Fibroblast of the aortic adventitia (primary cell): ENCODE measurements at places on chromosomes 7 and 10. TPM values are rescaled to one million over a fixed set of nuclear protein-coding genes. Genes with fewer than 3 reads are reported as not detected.
A peak's percentile ranks its signal among the peaks of the same experiment; 100 is the strongest.

- no peak for DNase-seq
Measured at GRCh38 chr10:9957351-9957750, 1060.3 kb upstream of the CELF2 start.

Gene RHOBTB1
- total RNA-seq: 15.8 and 27.0 TPM in 2 replicates

- DNase-seq: no peak
Measured at GRCh38 chr7:128814499-128814898, 15.7 kb upstream of the FLNC start.

GRCh38 chr10:42836096-42836495, 53.5 kb downstream of the BMS1 start:
- no peak for DNase-seq

- DNase-seq: no peak
Measured at GRCh38 chr10:70893227-70894006, 5.1 kb upstream of the PCBD1 start.

- DNase-seq: no peak
Measured at GRCh38 chr10:128881086-128881485, 586.0 kb upstream of the MGMT start.

DNA sequence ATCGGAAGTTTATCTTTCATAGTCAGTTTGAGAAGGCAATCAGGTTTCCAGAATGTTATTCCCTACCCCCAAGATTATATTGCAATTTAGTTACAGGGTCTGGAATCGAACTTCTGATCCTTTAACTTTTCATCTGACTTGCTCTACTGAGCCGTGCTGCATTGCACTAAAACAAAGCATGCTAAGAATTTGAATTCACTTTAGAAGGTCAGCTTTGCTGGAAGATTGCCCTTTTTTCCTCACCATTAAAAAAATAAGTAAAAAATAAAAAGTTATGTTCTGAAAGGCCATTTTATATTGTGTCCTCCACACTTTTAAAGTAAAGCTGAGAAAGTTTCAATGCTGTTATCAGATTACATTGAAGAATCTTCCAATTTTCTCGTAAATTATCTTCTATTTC, 388.8 kb upstream of the PHF14 start:
- DNase-seq: no peak

DNA sequence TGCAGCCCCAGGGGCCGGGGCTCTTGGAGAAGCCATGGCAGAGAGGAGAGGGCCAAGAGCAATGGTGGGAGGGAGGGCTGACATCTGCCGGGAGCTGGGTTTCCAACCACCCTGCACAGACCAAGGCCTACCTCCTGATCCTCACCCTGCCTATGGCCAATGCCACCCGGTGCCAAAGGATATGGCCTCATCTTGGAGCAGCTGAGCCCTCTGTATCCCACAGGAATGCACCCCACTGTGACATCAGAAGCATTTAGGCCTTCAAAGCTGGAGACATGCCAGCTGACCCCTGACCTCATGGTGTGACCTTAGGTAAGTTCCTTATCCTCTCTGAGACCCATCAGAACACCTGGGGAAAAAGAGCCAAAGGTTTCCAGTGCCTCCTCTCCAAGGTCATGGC, 113.6 kb upstream of the ZMIZ1 start:
- no peak for DNase-seq

- DNase-seq: no peak
Measured at GRCh38 chr7:37549076-37549931, 100.6 kb upstream of the ELMO1 start.

DNA sequence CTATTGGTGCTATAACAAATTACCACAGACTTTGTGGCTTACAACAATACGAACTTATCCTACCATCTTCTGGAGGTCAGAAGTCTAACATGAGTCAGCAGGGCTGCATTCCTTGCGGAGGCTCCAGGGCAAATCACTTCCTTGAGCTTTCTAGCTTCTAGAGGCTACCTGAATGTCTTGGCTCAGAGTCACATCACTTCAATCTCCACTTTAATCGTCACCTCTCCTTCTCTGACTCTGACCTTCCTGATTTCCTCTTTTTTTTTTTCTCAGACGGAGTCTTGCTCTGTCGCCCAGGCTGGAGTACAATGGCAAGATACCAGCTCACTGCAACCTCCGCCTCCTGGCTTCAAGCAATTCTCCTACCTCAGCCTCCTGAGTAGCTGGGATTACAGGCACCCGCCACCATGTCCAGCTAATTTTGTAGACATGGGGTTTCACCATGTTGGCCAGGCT, 44.6 kb upstream of the ANAPC16 start:
- peak; percentile 77 for DNase-seq

GRCh38 chr7:146937836-146938235, 821.2 kb downstream of the CNTNAP2 start:
- no peak for DNase-seq

DNA sequence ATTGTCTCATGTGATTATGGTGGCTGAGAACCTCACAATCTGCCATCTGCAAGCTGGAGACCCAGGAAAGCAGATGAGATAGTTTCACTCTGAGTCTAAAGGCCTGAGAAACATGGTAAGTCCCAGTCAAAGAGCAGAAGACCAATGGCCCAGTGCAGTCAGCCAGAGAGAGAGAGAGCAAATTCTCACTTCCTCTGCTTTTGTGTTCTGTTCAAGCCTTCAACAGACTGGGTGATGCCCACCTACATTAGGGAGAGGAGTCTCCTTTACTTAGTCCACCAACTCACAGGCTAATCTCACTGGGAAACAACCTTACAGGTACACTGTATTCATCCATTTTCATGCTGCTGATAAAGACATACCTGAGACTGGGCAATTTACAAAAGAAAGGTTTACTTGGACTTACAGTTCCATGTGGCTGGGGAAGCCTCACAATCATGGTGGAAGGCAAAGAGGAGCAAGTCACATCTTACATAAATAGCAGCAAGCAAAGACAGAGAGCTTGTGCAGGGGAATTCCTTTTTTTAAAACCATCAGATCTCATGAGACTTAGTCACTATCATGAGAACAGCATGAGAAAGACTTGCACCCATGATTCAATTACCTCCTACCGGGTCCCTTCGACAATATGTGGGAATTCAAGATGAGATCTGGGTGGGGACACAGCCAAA, 4.7 kb upstream of the FRMPD2 start:
- DNase-seq: no peak

DNA sequence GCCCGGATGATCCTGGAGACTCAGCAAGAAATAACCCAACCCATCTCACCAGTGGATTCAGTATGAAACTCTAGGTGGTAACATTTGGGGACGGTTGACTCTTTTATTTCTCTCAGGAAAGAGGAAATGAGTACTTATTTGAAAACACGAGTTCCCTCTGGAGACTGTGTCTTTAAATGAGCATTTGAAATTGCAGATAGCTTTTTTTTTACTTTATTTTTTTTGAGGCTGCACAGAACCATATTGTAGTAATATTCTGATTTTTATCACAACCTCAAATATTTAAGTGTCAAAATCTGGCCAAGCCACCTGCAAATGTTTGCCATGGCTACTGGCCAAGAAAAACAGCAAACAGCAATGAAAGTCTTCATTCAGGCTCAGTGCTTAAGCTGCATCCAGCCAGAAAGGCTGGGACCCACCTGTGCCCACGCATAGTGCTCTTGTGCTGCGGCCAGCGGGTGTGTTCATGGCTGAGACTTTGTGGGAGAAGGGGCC, 160.8 kb downstream of the CREB5 start:
- peak; percentile 62 for DNase-seq

DNA sequence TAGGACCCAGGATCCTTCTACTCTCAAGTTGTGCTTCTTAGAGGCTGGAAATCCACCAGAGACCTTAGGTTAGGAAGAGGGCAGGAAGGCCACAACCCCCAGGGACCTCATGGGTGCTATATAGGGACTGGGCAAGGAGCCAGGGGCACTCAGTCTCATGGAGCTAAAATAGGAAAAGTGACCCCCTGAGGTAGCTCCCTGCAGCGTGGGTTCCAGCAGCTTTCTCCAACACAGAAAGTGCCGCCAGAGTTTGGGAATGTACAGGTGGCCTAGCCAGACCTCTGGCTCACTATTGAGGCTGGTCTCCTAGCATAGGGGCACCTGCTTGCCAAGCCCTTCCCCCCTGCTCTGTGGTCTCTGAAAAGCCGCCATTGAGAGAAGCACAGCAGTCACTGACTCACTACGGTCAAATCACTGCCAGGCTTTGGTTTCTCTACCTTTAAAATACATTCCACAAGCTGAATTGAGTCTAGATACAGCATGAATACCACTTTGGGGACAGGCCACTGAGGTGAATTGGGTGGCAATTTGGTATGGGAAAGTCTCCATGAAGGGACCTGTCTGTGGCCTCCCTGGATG, 333.2 kb upstream of the PODXL start:
- DNase-seq: no peak

Gene ZNF804B
- not detected in 2 replicates for total RNA-seq

GRCh38 chr10:99551616-99552015, 18.9 kb downstream of the NKX2-3 start:
- DNase-seq: no peak

Gene MORN4
- total RNA-seq: 6.5 and 10.1 TPM in 2 replicates

- no peak for DNase-seq
Measured at GRCh38 chr10:71321386-71321785, 2.3 kb downstream of the SLC29A3 start.

Gene MPP7
- 1.4 and 2.7 TPM in 2 replicates for total RNA-seq

GRCh38 chr7:112266141-112266540, 59.6 kb downstream of the ZNF277 start:
- DNase-seq: no peak

- no peak for DNase-seq
Measured at GRCh38 chr7:27211084-27211446, 11.2 kb upstream of the HOXA13 start.

Gene TMEM196
- total RNA-seq: not detected in 2 replicates

- DNase-seq: peak; percentile 98
Measured at GRCh38 chr7:90579181-90579688, 16.9 kb upstream of the CDK14 start.

Gene AOC1
- not detected in 2 replicates for total RNA-seq

Gene OAT
- total RNA-seq: 121 and 154 TPM in 2 replicates

DNA sequence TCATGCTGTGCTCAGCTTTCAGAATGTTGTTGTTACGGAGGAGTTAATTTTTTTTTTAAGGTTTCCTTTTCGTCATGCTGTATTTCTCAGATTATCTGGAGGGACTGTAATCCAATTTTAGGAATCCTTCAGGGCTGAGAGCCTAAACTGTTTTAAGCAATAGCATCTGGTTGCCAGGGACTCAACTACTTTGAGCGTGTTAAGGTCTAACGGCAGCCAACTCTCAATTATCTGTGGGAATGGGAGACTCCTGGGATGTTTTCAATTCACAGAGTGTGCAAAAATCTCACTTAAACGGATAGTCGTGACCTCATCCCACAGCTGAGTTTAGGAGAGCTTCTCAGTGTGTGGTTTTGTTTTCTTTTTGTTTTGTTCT, 291.7 kb downstream of the AUTS2 start:
- peak; percentile 5 for DNase-seq

Gene CYP2E1
- total RNA-seq: 0.36 and 0.82 TPM in 2 replicates

Gene NFE2L3
- total RNA-seq: 0.18 and 1.2 TPM in 2 replicates

- peak; percentile 64 for DNase-seq
Measured at GRCh38 chr7:129271500-129272355, 46.9 kb downstream of the AHCYL2 start.

DNA sequence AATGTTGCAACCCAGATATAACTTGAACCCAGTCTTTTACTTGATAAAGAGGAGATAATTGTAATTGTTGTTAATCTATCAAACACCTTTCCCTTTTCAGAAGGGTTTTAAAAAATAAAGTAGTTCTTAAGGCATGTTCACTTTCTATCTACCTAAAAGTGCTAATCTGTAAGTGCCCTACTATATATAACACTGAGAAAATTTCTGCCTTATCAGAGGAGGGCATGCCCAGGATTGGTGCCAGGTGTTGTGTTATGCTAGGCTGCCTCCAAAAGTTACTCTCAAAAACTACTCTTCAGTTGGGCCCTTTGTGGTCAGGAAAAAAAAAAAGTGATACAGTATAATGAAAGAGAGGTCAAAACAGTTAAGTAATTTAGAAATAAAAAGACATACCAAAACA, 36.3 kb downstream of the SMNDC1 start:
- peak; percentile 8 for DNase-seq

DNA sequence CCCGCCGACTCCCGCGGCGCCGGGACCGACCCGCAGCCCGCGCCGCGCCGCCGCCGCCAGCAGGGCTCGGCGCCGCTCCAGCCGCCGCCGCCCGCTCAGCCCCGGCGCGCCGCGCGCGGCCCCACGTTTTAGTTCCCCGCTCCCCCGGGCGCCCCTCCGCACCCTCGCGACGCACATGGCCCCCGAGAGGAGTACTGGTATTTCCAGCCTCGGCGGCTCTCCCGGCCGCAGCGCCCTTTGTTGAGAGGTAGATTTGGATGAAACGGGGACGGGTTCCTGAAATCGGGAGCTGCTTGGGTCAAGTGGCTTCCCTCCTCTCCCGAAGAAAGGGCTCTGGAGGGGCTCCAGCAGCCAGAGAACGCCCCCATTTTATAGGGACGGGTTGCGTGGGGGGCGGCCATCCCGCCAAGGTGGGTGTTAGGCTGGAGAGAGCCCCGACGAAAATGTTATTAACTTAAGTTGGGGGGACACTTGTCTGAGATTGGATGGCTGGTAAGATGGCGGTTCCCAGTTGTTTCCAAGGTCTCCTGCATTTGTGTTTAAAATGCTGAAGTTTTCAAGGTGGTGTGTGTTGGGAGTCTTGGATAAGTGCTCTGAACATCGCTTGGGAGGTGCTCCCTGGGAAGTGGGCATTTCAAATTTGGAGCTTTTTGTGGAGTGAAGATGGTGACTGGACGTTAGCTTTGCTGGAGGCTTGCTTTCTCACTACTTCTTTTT, 1.2 kb downstream of the BMI1 start:
- no peak for DNase-seq

Gene HGF
- 35.1 and 194 TPM in 2 replicates for total RNA-seq

DNA sequence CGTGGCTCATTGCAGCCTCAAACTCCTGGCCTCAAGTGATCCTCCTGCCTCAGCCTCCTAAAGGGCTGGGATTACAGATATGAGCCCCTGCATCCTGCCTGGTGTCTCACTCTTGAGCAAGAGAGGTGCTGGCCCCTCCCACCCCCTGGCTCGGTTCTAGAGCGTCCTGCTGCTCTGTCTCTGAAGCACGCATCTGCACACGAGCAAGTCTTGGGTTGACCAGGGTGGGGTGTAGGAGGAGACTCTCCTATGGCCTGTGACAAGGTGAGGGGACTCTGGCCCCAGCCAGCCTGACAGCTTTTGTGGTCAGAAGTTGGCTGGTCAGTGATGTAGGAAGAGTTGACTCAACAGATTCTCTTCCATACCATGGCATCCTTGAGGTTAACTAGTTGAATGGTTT, 110.7 kb upstream of the CARD11 start:
- no peak for DNase-seq

- no peak for DNase-seq
Measured at GRCh38 chr7:2651847-2652735, 20.3 kb downstream of the TTYH3 start.
